Stimulated activated CD4-positive, alpha-beta T cell treated with anti-CD3 and anti-CD28 coated beads, Interleukin-2, amount 100 ng/mL, for 48 hours (primary cell): ENCODE measurements at places on chromosomes 1 and 21.

GRCh38 chr1:116360429-116361173, 12.4 kb upstream of the ATP1A1 start:
- no peak for DNase-seq

DNA sequence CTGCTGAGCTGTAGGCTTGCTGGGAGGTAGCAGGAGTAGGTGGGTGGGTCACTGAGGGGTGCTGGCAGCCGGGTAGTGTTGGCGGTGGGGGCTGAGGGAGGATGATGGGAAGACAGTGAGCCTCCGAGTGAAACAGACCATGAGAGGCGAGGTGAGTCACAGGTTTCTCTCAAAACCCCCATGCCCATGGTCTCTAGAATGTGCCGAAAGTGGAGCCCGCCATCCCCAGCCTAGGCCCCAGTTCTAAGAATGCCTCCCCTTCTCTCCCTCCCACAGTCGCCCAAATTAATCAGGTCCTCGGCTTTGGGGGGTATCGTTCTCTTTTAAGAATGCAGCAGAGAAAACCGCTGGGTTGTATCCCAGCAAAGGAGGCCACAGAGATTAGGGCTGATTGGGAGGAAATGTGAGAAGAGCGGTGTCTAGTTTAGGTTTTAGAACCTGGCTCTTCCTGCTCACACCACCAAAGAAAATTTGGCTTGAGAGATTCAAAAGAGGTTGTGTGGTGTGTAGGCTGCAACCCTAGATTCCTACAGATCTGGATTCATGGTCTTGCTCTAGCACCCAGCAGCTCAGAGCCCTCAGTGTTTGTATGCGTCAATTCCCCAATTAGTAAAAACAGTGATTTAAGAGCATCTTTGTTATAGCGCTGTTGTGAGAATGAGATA, 27.7 kb upstream of the IL19 start:
- no peak for DNase-seq

DNA sequence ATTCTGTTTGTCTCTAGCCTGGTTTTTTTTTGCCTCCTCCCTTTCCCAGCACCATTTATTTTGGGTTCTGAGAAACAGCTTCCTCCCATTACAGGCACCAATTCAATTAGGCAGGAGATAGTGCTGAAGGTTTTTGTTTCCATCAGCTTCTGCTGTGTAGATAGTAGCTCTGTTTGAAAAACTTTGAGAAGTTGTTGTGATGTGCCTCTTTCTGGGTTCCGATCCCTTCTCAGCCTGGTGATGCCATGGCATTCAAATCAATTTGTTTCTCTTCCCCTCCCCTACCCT, 109.0 kb downstream of the NFIA start:
- no peak for DNase-seq

- DNase-seq: no peak
Observed at GRCh38 chr1:111920221-111921024, 69.0 kb downstream of the KCND3 start.

DNA sequence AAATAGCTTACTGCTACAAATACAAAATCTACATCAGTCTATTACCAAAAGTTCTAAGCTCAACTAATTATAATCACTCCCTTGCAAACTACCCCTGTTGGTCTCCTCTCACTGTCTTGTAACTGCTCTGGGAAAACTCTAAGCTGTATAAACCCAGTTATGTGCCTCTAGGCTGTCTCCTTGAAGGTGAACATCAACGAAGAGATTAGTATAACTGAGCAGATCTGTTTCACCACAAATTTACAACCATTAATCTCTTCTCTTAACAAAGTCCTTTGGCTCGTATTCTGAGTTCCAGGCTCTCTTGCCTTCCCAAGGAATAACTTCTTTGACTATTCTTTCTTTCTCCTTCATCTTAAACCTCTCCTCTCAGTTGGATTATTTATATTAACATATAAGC, 84.4 kb upstream of the PRMT6 start:
- DNase-seq: no peak
